Stimulated activated CD4-positive, alpha-beta T cell treated with anti-CD3 and anti-CD28 coated beads, Interleukin-1b, Interleukin-23, amount 100 ng/mL, for 1 hour (primary cell): ENCODE measurements at places on chromosomes 3 and 15.

DNA sequence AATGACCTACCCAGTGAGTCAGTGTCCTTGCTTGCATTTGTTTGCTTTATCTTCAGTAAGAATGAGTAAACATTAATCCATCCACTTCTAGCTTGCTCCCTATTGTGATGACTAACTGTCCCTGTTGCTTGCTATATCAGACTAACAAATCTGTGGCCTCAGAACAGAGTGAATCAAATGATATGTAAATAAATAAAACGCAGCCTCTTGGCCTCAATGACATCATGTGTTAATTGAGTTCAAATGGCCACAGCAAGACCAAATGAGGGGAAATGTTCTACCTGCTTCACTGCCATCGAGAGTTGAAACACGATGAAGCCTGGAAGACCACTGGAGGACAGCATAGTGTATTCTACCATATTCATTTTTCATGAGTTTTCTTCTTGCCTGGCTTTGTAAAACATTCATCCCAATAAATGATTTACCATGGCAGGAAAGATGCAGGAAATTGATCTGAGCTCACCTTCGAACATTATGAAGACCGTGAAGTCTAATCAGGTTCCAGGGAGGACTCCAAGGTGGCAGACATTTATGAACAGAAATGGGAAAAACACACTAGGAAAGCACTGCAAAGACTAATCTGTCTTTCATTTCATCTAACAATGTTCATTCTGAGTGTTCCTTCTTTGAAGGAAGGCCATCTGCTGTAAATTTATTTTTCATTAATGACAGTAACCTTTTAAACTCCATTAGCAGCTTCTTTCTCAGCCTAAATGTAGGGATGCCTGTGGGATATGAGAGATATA is 1144.5 kb downstream of the TUSC7 start:
- no peak for DNase-seq

- DNase-seq = no peak
Measured at GRCh38 chr3:136142592-136142991, 53.5 kb downstream of the MSL2 start.

- DNase-seq = peak; percentile 34
Measured at GRCh38 chr15:64009798-64010261, 36.5 kb downstream of the DAPK2 start.

GRCh38 chr15:43939070-43939469 is 112.3 kb downstream of the WDR76 start:
- no peak for DNase-seq

GRCh38 chr15:55044162-55044561 is 152.6 kb downstream of the RSL24D1 start:
- DNase-seq = no peak

GRCh38 chr3:137743608-137744007 is 20.5 kb upstream of the SOX14 start:
- DNase-seq = no peak

- no peak for DNase-seq
Measured at GRCh38 chr15:90836296-90836871, 32.0 kb upstream of the FURIN start.

GRCh38 chr3:108127301-108127988 is 36.6 kb upstream of the CD47 start:
- DNase-seq = no peak

DNA sequence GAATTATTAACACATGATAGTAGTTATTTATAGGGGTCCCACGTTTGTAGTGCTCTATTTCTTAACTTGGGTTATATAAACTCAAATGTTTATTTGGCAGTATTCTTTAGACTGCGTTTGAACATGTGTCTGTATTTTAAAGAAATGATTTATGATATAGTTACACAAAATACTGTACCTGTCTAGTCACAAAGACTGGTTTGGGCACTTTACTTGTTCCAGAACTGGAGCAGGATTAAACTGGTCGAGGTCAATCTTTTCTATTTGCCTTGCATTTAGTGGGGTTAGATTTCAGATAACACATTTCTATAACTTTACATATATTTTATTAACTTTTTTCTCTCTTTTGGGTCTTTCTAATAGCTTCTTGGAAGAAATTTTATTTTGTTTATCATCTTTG is 39.5 kb downstream of the HACD3 start:
- no peak for DNase-seq

GRCh38 chr3:72517921-72518424 is 330.3 kb downstream of the SHQ1 start:
- no peak for DNase-seq

DNA sequence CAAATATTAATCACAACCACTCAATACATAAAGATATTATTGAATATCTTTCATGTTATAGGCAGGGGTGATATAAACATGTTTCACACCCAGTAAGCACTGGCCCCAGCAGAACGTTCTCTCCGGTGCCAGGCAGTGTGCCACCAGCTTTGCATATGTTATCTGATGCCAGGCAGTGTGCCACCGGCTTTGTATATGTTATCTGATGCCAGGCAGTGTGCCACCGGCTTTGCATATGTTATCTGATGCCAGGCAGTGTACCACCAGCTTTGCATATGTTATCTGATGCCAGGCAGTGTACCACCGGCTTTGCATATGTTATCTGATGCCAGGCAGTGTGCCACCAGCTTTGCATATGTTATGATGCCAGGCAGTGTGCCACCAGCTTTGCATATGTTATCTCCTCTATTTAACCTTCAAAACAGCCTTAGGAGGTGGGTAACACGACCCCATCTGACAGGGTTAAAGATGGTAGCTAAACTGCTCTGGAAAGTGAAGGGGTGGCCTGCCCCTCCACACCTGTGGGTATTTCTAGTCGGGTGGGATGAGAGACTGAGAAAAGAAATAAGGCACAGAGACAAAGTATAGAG is 6.9 kb downstream of the MUC20 start:
- no peak for DNase-seq

DNA sequence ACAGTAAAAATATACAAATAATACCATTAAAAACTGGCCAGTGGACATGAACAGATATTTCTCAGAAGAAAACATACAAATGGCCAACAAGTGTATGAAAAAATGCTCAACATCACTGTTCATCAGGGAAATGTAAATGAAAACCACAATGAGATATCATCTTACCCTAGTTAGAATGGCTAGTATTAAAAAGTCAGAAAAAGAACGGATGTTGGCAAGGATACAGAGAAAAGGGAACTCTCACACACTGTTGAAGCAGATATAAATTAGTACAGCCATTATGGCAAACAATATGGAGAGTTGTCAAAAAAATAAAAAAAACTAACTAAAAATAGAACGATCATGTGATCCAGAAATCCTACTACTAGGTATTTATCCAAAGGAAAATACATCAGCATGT is 222.7 kb upstream of the NAALADL2 start:
- no peak for DNase-seq

DNA sequence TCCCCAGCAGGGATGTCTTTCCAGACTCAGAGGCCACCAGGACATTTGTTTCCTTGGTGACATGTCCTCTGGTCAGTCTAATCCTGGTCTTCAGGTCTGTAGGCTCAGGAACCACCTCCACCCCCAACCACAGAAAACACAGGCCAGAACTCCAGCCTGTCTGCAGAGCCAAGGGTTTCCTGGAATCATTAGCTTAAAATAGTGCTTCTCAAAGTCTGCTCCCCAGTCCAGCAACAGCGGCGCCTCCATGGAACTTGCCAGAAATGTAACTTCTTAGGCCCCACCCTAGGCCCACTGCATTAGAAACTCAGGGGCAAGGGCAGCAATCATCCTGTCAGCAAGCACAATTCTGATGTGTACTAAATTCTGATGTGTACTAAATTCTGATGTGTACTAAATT is 20.0 kb downstream of the SLC28A1 start:
- no peak for DNase-seq

DNA sequence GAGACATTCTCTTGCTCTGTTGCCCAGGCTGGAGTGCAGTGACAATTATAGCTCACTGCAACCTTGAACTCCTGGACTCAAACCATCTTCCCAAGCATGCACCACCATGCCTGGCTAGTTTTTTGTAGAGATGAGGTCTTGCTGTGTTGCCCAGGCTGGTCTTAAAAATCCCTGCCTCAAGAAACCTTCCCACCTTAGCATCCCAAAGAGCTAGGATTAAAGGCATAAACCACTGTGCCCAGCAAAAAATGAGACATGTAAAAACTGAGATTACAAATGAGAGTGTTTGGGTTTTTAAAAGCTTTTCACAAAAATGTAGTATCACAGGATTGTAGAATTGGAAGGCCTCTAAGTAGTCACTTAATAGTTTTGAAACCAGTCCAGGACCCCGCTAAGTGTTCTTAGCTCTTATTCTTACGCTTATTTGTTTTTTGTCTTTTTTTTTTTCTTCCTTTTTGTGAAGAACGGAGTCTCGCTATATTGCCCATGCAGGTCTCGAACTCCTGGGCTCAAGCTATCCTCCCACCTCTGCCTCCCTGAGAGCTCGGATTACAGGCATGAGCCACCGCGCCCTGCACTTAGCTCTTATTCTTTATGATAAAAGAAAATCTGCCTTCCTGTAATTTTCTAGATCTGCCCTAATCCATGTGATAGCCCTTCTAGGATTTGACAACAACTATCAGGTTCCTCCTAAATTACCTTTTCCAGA is 31.5 kb downstream of the KLHL18 start:
- DNase-seq = no peak

DNA sequence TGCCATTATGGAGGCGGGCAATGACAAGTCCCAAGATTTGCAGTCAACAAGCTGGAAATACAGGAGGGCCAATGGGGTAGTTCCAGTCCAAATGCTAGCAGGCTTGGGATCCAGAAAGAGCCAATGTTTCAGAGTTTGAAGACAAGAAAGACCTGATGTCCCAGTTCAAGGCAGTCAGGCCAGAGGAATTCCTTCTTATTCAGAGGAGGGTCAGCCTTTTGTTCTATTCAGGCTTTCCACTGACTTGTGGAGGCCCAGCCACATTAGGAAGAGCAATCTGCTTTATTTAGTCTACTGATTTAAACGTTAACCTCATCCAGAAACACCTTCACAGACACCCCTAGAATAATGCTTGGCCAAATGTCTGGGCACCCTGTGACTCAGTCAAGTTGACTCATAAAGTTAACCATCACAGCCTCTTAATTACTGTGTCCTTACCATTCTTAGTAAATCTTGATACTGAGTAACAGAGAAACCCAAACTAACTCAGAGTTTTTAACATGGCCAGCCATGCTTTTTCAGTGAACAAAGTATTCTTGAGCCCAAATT is 50.9 kb upstream of the NPHP3 start:
- no peak for DNase-seq
